ENCODE measurements at places on chromosomes 5 and 9.

DNA sequence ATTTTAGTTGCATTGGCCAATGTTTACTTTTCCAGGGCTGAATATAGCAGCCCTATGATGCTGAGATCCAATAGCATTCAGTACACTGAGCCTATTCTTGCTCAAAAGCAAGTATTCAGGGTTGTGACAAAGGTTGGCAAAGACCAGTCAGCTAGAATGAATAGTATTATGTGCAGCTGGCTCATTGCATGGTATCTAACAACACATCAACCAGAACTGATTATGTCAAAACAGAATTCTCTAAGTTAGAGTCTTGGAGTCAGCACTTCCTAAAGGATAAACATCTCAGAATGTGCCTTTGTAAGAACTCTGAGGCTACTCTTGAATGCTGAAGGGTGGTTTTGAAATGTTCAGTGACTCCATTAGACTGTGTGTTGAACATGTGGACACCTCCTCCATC is 774.5 kb upstream of the RGMB start:
- DNase-seq, result peak; percentile 13

DNA sequence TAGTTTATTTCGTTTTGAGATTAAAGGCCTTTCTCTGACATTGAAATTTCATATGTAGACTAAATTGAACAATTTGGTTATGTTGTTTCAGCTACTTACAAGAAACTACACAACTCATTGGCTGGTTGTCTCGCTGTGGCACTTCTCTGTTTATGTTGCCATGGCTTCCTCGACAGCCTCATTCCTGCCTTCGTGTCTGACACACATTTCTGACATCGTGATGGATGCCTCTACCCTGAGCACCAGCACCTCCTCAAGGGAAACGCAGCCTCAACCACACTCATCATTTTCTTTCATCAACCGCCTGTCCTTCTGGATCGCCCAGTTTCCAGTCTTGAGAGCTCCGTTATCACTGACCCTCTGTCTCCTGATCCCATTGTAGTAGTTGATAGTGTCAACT is 562.8 kb downstream of the PDE4D start:
- DNase-seq, result no peak

- DNase-seq, result no peak
Observed at GRCh38 chr5:87746891-87747377, 334.2 kb upstream of the CCNH start.

GRCh38 chr9:126722922-126723806 is 81.7 kb upstream of the ZBTB43 start:
- DNase-seq, result no peak

- DNase-seq, result no peak
Observed at GRCh38 chr9:127990554-127990953, 9.8 kb upstream of the EEIG1 start.
